ENCODE measurements at places on chromosomes 1 and 21.

DNA sequence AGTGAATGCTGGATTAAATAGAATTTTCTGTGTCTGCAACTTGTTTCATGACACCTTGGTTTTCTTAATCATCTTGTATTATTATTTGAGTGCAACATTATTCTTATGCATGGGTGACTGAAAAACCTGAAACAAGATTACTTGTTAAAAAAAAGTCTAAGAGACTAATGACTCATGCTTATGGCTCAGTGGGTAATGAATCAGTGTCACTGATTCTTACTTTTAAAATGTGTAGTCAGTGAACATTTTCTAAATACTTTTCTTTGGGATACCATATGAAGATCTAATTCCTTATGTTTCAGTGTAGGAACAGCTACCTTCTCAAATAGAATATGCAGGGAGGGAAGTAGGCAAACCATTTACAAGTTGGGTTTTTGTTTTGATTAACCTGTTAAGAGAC lies 65.5 kb downstream of the PRKAA2 start:
- no peak for DNase-seq

DNA sequence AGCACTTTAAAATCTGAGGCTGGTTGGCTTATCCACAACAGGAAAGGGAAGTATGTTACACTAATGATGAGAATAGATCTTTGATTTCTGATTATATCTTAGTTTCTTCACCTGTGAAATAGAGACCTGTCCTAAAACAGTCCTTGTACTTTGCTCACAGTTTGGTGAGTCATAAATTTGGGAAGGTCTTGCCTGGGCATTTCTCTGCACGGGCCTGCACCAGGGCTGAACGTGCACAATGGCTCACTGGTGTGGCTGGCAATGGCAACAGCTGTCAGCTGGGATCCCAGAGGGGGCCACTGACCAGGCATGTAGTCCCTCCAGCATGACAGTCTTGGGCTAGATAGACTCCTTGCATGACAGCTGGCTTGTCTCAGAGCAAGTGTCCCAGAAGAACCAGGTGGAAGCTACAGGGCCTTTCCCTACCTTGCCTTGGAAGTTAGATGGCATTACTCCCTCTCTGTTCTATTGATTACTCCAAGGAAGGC lies 367.4 kb downstream of the DISC1 start:
- no peak for DNase-seq

DNA sequence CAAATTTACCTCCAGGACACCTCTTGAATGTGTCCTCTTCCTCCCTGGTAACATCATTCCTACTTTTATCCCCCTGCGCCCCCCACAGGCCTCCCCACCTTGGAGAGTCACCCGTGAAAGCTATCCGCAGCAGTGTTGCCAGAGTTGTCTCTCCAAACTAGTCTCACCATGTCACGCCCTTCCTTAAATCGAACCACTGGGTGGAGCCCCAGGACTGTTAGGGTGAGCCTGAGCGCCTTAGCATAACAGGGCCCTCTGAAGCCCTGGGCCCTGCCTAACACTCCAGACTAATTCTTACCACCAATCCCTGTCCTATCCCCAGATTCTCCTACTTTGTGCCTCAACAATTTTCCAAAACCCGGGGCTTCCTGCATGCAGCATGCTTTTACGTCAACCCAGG lies 35.0 kb downstream of the HSD3B2 start:
- no peak for DNase-seq

DNA sequence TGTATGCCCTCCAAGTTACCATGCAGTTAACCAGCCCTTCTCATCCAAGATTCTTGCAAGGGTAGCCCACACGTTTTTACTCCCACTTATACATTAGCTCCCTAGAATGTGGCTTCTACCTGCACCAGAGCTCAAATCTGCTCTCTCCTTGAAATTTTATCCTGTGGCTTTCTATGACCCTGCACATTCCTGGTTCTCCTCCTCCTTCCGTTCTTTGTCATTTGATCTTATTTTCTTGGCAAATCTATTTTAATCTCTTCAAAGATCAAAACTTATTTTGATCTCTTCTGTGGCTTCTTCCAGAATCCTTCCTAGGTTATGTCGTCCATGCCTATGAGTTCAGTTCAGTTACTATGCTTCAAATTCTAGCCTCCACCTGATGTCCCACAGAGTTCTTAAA lies 115.6 kb upstream of the GUCA2B start:
- no peak for DNase-seq

DNA sequence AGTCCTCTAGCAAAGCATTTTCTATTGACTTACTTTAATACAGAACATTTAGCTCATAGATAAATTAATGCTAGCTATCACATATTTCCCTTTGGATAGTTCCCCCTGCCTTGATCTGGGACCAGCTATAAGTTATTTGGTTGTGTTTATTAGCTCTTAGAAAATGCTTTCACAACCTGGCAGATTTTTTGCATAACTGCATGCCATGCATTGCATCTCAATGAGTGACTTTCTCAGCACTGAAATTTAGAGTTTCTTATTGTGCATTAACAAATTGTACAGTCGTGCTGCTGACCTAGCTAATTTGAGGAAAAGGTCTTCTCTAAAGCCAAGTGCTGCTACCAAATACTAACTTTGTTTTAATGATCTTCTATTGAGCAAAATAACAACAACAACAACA lies 164.8 kb downstream of the PLPPR5 start:
- no peak for DNase-seq

DNA sequence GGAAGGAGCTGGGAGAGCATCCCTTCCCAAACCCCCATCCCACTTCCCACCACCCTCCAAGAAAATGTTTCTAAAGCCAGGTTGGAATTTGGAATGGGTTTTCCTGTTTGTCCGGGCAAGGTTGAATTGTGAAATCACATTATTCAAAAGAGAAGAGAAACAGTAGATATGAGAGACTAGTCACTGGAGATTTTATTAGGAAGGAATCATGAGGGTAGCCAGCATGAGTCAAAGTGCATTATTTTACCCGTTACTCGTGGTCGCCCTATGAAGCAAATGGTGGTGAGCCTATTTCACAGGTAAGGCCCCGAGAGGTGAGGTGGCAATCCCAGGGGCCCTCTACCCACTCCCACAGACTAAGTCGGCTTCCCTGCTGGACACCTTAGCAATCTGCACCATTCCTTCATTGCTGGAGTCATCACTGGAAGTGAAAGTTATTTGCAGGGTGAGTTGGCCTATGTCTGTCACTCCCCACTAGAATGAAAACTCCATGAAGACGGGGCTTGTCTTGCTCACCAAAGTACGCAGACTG lies 52.8 kb downstream of the TOMM20 start:
- no peak for DNase-seq

DNA sequence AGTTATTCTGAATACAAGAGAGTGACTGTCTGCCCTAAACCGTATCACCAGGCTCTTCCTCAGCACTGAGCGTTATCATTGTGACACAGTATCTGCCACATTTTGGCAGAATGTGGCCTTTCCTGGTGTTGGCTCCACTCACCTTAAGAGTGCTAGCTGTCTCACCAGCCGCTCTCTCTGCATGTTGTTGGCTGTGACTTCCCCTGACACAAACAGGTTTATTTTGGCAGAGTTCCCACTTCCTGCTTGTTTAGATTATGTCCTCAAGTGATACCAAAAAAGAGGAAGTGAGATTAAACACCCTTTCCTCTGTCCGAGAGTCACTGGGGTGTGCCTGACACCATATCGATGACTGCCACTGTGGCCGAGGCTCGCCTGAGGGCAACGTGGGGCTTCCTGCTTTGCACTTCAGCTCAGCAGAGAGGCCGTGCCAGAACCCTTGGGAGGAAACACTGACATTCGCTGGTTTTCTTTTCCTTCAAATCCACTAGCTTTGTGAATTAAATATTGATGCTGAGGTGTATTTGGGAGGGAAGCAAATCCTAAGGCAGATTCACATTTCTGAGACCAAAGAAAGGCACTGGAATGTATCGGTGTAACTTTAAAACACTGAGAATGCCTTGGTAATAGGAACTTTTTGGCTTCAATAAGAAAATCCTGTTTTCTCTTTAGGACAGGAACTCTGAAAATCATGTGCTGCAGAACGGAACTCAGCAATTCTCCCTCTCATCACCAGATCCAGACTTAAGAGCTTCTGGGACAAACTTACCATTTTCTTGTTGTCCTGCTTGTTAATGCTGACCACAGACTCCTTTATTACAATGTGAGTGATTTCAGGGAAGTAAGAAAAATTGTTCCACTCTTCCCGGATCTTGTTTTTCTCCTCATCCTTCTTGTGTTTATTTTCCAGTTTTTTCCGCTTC lies 102.1 kb downstream of the JAK1 start:
- peak; percentile 97 for DNase-seq

- DNase-seq = no peak
Observed at GRCh38 chr1:222242492-222242891, 305.4 kb downstream of the HHIPL2 start.

DNA sequence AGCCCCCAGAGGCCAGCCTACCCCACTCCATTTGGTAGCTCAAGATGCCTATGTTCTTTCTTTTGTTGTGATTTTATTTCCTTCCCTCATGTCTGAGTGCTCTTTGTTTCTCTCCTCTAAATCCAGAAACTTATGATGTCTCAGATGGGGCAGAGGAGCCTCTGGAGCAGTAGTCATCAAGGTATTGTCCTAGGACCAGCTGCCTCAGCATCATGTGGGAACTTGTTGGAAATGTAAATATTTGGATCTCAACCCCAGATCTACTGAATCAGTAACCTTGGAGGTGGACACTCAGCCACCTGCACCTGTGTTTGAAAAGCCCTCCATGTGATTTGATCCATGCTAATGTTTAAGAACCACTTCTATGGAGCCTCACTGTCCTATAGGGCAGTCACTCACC lies 593.1 kb upstream of the PLXNA2 start:
- no peak for DNase-seq

GRCh38 chr1:118366286-118366685 lies 181.3 kb upstream of the SPAG17 start:
- no peak for DNase-seq

DNA sequence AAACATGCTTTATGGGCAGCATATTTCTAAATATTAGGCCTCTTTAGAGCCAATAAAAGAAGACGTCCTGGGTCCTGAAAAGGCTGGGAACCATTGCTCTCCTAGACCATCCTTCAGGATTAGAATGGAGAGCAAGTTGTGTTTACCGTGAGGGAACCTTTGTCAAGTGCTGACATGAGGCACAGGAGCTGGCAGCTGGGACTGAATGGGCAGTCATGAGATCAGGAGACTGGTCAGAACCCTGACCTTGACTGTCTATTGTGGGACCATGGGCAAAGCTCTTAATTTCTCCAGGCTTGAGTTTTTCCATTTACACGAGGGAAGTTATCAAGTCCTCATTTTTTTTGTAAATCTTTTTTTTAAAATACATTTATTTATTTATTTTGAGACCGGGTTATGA lies 5.2 kb downstream of the PFKFB2 start:
- no peak for DNase-seq

DNA sequence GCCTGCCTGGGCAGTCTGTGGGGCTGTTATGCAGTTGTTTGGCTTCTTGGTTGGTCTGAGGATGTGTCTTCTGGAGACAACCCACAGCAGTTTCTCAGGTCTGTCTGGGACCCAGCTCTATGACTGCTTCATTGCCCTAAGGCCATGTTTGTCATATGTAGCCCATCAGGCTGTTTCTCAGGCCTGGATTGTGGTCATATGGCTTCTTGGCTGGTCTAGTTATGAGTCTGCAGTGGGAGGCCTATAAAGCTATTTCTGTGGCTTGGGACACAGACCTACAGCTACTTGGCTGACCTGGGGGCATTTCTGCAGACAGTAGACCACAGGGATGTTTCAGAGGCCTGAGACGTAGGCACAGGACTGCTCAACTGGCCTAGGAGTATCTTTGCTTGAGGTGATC lies 41.5 kb downstream of the CHIA start:
- no peak for DNase-seq

- DNase-seq = no peak
Observed at GRCh38 chr1:91856996-91857395, 29.0 kb downstream of the TGFBR3 start.

DNA sequence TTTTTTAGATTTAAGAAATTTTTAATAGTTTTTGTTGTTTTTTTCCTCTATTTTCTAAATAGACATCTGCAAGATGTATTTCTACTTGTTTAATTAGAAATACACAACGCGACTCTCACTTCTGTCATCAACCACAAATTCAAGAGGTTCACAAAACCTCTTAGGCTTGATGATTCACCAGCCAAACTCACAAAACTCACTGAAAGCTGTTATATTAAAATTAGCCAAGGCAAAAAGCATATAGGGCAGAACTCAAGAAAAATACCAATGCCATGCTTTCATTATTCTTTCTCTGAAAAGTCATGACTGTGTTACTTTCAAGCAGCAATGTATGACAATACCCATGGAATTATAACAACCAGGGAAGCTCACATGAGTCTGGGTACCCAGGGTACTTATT lies 487.0 kb upstream of the RGS18 start:
- no peak for DNase-seq

DNA sequence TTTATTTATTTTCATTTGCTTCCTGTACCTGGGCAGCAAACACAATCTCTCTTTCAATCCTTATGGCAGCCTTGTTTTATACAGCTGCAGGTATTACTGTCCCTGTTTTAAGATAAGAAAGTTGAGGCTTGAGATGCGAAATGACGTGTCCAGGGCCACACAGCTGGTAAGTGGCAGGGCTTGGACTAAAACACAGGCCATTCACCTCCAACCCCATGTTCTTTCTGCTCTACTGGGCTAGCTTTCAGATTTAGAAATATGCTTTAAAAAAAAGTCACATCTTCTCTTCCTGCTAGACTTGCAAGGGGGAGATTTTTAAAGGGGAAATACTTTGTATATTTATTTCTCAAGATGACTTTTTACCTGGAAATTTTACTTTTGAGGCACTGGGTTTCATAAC lies 62.8 kb downstream of the CNST start:
- no peak for DNase-seq

DNA sequence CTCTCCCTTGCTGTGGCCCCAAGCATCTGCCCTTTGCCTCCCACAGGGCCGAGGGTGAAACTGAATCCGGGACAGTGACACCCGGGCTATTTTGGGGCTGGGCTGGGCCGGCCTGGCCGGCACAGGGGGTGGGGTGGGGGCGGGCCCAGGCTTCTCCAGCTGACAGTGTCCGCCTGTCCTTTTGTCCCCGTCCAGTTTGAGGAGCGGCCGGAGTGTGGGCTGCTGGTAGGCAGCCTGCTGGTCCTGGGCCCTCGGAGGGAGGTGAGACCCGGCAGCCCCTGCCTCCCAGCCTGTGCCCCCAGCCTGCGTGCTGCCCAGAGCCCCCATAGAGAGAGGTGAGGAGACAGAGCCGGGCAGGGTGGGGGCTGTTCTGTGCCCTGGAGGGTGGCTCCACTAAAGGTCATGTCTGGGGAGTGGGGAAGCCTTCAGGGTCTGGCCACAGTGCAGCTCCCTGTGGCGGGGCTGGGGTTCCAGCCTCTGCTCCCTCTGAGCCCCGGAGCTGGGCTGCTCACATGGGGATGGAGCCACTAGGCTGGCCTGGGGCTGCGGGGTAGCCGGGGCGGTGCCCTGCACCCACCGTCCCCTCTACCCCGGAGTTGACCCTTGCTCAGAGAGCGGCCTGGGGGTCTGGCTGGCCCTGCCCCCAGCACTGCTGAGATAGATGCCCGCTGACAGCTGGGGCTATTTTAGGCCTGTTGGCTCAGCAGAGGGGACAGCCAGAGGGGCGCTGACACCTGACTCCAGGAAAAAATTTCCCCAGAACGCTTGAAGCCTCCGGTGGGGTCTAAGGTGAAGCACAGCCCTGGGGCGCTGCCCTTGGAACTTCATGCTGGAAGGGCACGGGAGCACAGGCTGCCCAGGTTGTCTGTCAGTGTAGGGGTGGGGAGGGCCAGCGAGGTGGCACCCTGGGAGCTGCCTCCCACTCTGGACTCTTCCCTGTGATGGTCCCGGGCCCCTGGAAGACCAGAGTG lies at the start of gene OBSCN:
OBSCN (plus strand) TSS at position 194 of the 971 bp plus-strand sequence. CDS start 3,740 bp downstream, outside the sequence.
- DNase-seq = no peak

GRCh38 chr1:43373066-43373940 lies 5.5 kb upstream of the ELOVL1 start:
- no peak for DNase-seq

GRCh38 chr21:34364921-34365320 lies 1.1 kb downstream of the KCNE2 start:
- no peak for DNase-seq
